GOT3 (cell line): ENCODE measurements at places on chromosomes 2 and 18.

GRCh38 chr2:219073413-219074129 is 12.8 kb upstream of the IHH start:
- DNase-seq: no peak

- no peak for DNase-seq
Measured at GRCh38 chr2:127403460-127403859, 14.8 kb upstream of the PROC start.

DNA sequence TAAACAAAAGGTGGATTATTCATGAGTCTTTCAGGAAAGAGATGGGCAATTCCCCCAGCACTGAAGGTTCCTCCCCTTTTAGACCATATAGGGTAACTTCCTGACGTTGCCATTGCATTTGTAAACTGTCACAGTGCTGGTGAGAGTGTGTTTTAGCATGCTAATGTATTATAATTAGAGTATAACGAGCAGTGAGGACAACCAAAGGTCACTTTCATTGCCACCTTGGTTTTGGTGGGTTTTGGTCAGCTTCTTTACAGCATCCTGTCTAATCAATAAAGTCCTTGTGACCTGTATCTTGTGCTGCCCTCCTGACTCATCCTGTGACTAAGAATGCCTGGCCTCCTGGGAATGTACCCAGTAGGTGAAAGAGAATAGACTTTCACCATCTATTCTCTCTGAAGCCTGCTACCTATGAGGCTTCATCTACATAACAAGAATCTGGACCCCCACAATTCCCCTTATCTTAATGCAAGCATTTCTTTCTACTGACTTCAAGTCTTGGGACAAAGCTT is 148.7 kb downstream of the CABLES1 start:
- DNase-seq: no peak

GRCh38 chr2:234885886-234886285 is 65.9 kb upstream of the SH3BP4 start:
- no peak for DNase-seq

- no peak for DNase-seq
Measured at GRCh38 chr18:47758000-47758399, 172.5 kb downstream of the SMAD2 start.

DNA sequence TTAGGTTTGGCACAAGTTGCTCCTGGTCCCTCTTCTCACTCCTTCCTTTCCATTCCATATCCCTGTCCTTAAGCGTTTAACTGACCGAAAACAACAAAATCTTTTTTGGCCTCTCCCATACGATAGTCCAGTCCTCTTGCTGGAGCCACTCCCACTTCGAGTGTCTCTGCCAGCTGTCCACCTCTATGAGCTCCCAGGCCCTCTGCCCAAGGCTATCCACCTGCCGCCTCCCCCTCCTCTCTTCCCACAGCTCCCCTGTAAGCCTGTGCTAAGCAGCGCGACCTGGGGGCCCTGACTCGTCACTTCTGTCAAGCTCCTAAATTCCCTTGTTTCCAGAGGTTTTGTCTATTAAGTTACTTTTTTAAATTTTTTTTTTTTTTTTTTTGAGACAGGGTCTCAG is 47.0 kb upstream of the FOSL2 start:
- no peak for DNase-seq

DNA sequence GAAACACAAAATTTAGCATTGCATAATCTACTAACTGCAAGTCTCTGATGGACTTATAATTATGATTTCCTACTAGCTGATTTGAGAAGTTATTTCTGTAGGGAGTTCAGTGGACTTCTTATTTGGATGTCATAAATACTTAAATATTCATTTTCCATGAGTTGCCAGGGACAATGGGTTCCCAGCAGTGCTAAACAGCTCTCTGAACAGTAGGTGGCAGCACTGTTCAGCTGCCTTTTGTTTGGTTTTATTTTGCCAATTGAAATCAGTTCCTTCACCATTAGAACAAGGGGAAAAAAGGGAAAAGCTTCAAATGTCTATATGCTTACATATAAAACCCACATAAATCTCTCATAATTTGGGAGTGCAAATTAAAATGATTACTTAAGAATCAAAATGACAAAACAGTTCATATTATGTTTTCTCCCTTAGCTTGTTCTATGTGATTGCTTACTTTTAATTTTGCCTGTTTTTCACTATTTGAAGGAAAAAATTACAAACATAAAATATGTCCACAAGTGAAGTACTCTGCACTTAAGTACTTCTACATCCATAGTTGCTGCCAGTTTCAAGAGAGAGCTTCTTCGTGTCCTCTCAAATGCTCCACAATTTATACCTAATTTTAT is 898.9 kb downstream of the CPS1 start:
- DNase-seq: no peak

DNA sequence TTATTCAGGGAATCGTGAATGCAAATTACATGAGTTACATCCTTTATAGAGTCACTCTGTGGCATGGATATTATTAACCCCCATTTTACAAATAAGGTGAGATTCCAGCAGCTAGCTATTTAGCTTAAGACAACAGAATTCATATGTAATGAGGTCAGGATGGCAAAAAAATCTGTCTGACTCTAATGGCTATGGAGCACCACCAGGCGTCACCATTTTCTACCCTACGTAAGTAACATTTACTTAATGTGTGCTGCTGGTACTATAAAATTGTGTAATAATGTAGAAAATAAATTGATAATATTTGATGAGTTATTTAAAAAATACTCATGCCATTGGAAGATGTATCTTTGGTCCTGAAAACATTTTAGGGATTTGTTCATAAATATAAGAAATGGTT is 2040.1 kb upstream of the LRRTM1 start:
- DNase-seq: no peak
